Osteocyte (in vitro differentiated cells): ENCODE measurements at places on chromosomes 4 and X.
A peak's percentile ranks its signal among the peaks of the same experiment; 100 is the strongest.

- DNase-seq: no peak
Measured at GRCh38 chr4:159308566-159309340, 205.9 kb downstream of the RAPGEF2 start.

- DNase-seq: no peak
Measured at GRCh38 chrX:44003975-44004374, 30.8 kb upstream of the NDP start.

GRCh38 chr4:80484712-80485111 is 149.2 kb downstream of the CFAP299 start:
- DNase-seq: no peak

- peak; percentile 70 for DNase-seq
Measured at GRCh38 chr4:2126309-2127043, 67.3 kb downstream of the NAT8L start.

GRCh38 chr4:7630568-7631287 is 196.0 kb upstream of the PSAPL1 start:
- no peak for DNase-seq

DNA sequence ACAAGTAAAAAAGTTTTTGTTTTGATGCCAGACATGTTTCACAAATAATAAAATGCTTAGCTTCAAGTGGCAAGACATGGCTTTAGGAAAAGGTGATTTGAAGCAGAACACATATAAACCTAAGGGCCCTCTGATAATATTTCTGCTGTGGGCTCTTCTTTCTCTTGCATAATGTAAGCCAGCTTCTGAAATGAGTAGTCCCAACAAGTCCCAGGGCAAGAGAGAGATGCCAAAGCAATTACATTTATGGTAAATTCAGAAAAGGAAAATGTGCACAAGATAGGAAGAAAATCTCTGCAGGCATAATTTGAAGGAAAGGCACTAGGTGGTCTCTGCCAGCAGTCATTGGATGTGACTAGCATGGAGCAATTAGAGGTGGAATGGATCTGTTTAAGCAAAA is 170.8 kb upstream of the GALNT7 start:
- no peak for DNase-seq

DNA sequence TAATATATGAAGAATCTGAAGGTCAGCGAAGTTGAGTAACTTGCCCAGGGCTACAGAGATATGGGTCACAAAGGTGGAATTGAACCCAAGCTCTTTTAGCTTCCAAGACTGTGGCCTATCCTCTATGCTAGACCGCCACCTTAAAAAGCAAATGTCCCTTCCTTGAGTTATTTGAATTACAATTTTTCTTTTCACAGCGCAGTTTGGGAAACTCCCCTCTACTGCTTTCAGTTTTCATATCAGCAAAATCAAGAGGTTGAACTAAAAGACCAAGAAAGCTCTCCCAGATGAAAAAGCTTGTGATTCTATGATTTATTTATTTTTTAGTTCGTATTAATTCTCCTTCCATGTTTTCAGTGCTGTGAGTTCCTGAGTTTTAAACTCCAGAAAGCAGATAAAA is 174.5 kb upstream of the C1QTNF7 start:
- DNase-seq: no peak

- DNase-seq: no peak
Measured at GRCh38 chrX:68932611-68933010, 103.8 kb downstream of the EFNB1 start.

- DNase-seq: no peak
Measured at GRCh38 chrX:79081895-79082512, 62.5 kb upstream of the GPR174 start.

- no peak for DNase-seq
Measured at GRCh38 chrX:46327566-46328115, 217.6 kb downstream of the ZNF674 start.

DNA sequence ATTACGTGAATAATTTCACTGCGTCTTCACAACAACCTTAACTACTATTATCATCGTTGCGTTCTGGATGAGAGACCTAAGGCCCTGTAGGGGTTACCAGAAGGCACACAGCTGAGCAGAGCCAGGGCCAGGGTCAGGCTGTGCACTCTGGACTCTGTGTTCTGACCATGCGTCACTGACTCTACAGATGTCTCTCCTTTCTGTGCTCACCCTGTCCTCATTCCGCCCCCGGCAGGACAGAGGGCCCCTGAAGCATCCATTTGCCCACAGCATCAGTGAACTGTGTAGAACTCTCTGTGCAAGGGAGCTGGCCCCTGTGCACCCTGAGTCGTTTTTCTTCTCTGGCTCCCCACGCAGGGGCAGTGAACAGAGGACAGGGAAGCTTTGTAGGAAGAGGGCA is 21.3 kb downstream of the GPKOW start:
- DNase-seq: no peak

DNA sequence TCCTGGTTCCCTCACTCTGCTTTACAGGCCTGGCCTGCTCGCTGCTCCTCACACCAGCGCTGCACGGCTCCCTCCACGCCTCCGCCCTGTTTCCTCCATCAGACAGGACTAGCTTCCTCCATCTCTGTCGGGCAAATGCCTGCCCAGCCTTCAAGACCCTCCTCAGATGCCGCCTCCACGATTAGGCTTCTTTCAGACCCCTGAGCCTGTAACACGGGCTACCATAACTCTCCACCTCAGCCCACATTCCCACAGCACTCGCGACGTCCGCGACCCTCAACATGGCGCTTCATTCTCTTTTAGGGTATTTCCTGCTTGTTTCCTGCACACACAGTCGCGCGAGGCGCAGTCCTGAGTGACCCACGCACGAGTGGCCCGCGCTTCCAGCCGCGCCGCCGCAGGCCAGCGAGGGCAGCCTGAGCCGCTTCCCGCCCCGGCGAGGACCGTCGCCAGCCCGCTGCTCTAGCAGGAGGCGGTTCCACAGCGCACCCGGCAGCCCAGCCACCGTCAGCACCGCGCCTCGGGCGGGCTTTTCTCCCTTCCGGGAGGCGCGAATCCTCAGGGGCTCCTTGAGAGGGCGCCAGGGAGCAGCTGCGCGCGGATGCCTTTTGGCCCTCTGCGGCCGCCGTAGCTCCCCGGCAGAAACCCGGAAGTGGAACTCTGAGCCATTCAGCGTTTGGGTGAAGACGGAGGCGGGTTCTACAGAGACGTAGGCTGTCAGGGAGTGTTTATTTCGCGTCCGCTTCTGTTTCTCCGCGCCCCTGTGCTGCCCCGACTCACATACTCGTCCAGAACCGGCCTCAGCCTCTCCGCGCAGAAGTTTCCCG is at the start of gene FRG1:
FRG1 (plus strand) TSS at position 695 of the 827 bp plus-strand sequence. CDS start 138 bp downstream, outside the sequence.
- peak; percentile 99 for DNase-seq

DNA sequence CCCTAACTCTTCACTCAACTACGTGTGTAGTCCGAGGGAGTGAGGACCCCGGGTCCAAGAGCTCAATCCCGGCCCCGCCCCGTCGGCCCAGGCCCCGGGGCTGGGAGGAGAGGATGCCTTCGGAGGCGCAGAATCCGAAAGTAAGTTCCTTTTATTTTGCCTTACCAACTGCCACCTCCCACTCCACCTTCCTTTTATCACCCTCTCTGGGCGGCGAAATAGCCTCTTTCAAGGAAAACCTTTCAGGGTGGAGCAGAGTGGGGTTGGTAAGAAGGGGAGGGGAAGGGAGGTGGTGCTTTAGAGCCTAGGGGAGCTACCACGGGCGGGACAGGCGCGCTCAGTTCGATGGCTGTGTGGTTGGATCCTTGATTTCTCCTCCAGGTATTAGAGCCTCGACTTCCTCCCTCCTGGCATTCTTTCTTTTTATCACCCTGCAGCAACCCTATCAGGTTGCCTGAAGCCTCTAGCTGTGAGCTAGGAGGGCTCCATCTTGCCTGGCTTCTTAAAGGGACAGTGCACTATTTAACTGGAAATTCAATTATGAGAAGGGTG is 191.2 kb downstream of the RRAGB start:
- no peak for DNase-seq

DNA sequence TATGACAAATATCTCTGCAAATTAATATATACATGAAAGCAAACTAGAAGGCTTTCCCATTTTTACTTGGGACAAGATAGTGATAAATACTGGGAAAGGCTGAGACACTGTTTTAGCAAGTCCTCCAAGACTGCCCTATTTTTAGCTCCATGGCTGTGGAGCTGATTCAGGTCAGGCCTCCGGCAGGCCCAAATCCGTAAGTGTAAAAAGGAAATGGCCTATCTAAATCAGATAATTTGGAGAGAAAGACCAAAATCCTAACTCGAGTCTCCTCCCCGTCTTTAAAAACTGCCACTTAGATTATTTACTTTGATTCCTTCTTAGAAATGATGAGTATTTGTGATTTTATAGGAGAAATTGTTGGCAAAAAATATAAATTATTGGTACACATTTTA is 2.9 kb downstream of the OTUD4 start:
- no peak for DNase-seq

DNA sequence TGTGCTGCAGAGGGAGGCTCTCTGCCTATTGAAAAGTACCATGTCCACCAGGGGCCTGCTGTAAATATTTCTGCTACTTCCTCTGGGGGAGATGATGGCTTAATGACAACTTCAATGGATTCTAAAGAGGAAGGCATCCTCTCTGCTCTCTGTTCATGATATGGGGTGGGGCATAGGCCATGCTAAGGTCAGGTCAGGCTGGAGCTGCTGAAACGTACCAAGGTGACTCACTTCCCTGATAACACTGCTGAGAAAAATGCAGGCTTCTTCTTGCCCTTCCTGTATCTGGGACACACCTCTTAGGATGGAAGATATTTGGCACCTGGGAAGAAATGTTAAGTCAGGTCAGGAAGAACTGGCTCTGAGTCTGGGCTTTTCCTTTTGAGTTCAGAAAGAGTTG is 31.5 kb downstream of the HS3ST1 start:
- no peak for DNase-seq

- no peak for DNase-seq
Measured at GRCh38 chr4:37531151-37531550, 155.0 kb downstream of the RELL1 start.

DNA sequence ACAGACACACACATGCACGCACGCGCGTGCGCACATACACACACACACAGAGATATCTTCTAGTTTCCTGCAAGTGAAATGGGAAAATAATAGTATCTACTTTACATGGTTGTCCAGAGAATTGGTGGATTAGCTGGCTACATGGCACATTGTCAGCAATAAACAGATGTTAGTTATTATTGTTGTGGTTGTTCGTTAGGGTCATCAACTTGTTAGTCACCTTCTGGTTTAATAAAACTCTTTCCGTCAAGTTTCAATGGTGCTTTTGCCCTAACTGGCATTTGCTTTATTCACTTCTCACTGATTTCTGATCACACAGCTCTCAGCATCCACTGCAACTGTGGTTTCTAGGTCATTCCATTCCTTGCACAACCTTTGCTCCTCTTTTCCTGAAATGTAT is 25.4 kb upstream of the RASL11B start:
- DNase-seq: no peak

DNA sequence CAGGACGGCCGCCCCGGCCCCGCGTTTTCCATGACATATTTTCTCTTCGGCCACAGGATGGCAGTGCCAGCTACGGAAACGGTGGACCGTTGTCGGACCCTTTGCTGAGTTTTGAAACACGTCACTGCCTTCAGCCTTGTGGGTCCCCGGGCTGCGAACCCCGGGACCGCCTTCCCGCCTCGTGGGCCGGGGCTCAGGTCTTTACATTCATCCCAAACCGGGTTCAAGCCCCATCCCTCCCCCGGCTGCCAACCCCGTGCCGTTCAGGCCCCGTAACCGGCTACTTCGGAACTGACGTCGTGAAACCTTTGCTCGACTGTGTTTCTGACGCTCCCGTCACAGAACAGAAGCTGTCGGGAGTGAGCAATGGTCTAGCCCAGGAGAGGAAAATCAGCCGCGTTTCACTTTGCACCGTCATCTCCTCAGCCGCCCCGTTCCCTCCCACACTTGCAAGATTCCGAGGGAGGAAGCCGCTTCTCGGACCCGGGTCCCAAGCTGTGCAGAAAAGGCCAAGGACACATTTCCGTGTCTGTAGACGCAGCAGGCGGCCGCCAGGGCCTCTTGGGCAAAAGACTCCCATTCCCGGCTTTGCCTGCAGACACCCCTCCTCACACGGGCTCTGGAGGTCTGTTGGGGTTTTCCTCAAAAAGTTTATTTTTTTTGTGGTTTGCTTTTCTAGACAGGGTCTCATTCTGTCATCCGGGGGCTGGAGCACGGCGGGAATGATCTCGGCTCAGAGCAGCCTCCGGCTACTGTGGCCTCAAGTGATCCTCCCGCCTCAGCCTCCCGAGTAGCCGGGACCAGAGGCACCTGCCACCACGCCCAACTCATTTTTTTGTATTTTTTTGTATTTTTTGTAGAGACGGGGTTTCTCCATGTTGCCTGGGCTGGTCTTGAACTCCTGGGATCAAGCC is 41.4 kb upstream of the PPP2R3B start:
- DNase-seq: no peak

DNA sequence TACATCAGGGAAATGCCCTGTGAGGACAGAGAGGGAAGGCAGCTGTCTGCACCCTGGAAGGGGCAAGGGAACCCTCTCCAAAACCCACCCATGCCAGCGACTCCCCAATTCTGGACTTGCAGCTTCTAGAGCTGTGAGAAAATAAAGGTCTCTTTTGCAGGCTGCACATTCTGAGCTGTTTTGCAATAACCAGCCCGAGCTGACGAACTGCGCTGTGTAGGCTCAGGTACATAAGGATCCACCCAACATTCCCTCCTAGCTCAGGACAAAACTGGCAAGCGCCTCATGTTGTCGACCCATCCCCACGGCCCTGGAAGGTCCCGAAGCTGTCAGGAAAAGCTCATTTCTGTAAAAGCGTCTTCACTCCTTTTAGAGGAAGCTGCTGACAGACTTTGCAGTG is 271.8 kb downstream of the CRLF2 start:
- DNase-seq: peak; percentile 72

GRCh38 chr4:165906272-165906671 is 33.2 kb downstream of the TLL1 start:
- DNase-seq: no peak

DNA sequence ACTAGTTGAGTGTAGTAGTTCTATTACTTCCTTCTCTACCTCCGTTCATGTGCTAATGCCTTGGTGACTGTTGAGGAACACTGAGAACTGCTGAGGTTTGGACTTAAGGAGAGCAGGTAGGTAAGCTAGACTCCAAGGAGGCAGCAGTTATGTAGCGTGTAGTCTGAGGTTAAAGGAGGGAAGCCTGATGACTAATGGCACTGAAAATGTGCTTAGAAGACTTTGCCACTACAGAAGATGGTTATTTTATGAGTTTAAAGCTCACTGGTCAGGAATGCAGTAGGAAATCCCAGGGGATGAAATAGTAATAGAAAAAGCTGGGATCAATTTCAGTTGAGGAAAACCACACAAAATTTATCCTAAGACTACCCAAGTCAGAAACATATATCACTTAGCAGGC is 1077.3 kb downstream of the RAPGEF2 start:
- DNase-seq: no peak

DNA sequence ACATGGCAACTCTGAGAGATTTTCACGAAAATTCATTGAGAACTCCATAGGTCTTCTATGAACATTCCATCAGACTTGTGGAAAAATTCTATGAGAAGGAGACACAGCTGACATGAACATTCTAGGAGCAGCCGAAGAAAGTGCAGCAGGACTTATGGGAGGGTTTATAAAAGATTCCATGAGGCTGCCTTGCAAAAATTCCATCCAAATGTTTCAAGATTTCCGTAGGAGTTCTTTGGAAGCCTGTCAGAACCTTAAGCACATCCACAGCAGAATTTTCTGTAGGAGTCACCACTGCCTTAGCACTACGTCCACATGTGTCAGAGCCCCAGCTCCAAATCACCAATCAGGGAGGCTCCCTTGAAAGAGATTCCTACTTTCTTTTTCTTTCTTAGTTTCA is 67.0 kb upstream of the MSX1 start:
- DNase-seq: no peak

- DNase-seq: no peak
Measured at GRCh38 chrX:68532831-68533533, 34.1 kb downstream of the YIPF6 start.

- no peak for DNase-seq
Measured at GRCh38 chrX:112085149-112085548, 2.6 kb upstream of the TRPC5 start.

GRCh38 chr4:20317424-20317985 is 65.8 kb downstream of the SLIT2 start:
- DNase-seq: no peak
